ENCODE measurements at places on chromosomes 11 and 22.
A peak's percentile ranks its signal among the peaks of the same experiment; 100 is the strongest.

- DNase-seq, result peak; percentile 50
Observed at GRCh38 chr11:13277768-13278608, at the start of gene BMAL1. Gene BMAL1, plus strand, starts transcription at chr11:13277790. Its CDS starts 76,519 bp downstream, at chr11:13354309.

GRCh38 chr22:46672731-46673130, 52.5 kb downstream of the GRAMD4 start:
- DNase-seq, result no peak

DNA sequence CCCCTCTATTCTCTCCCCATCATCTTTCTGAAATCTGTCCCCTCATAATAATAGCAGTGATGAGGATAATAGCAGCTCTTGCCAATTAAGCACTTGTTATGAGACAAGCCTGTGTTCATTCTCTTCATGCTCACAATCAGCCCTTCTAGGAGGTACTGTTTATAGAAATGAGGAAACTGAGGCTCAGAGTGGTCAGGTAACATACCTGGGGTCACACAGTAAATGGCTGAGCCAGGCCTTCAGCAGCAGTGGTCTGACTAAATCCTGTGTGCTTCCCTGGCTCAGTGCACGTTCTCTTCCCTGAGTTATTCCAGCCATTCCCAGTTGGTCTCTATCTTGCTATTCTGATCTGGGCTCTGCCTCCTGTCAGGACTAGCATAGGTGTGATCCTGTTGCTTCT, 3.8 kb upstream of the CNIH2 start:
- DNase-seq, result no peak

DNA sequence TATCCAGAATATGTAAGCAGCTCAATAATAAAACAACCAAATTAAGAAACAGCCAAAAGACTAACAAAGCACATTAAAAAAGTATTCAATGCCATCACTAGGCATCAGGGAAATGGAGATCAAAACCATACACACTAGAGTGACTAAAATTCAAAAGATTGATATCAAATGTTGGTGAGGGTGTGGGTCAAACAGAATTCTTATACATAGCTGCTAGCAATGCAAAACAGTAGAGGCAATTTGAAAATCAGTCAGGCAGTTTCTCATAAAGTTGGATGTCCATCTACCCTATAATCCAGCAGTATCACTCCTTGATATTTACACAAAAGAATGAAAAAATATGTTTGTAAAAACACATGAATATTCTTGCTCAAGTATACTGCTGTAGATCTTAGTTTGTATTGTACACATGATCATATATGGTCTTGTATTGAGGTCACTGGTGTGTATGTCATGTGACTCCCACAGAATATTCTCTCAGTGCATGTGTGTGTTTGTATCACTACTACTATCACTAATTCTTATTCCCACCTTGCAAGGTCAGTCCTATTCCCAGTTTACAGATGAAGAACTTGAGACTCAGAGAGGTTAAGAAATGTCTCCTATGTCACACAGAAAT, 54.9 kb downstream of the SLC5A1 start:
- DNase-seq, result no peak

DNA sequence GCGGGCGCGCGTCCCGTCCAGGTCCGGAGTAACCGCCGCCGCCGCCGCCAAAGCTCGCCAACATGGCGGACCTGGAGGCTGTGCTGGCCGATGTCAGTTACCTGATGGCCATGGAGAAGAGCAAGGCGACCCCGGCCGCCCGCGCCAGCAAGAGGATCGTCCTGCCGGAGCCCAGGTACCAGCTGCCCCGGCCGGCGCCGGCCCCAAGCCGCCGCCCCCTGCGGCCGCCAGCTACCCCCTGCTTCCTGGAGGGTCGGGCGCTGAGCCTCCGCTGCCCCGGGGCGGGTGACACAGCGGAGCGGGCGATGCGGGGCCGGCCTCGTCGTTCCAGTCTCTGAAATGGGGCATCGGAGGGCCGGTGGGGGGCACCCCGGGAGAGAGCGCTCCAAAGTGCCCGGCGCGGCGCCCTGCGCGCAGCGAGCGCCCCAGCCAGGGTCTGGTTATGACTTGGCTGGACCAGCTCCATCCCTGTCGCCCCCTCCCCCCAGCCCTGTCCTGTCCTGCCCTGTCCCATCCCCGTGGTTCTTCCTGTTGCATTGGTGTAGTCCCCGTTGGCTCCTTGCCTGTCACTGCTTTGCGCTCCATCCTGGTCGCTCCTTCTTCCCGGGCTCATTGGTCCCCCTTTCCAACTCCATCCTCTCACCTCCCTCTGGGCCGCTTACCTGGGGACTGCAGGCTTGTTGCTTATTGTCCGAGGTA, 653 bp downstream of the GRK3 start:
- DNase-seq, result no peak

GRCh38 chr11:111456859-111457730, 55.1 kb downstream of the BTG4 start:
- DNase-seq, result no peak

- no peak for DNase-seq
Observed at GRCh38 chr11:106105986-106106385, 28.5 kb downstream of the AASDHPPT start.

DNA sequence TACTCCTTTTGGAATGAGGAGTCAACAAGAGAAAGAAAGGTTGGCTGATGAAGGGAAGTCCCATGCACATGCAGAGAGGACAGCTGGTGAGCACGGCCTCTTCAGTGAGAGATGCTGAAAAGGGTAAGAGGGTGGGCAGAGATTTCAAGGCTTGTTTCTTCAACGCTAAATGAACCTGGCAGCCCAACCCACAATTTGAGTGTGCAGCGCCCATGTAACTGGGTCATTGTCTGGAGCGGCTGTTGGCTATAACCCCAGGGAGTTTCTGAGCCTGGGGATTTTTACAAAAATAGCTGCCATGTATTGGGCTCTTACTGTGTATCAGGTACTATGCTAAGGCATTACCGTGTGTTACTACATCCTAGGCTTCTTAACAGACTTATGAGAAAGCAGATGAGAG, 594.1 kb downstream of the ETS1 start:
- DNase-seq, result no peak

- no peak for DNase-seq
Observed at GRCh38 chr11:13149991-13150390, 127.6 kb upstream of the BMAL1 start.

DNA sequence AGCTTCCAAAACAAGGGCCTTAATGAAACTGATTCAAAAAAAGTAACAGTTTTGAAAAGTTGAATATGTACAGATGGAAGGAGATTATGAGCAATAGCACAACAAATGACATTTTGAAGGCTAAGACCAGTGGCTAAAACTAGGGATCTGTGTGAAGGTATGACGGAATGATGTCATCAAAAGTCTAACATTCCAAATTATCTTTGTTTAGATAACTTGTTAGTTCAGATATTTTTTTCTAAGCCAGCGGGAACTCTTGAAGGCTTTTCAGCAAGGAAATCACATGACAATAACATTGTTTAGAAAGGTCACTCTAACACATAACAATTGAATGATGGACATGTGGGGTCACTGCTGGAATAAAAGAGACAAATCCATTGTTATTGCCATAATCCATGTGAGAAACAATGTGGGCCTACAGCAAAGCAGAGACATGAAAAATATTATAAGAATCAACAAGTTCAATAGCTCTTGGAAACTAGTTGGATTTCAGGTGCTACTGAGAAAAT, 260.5 kb downstream of the CASP12 start:
- no peak for DNase-seq

DNA sequence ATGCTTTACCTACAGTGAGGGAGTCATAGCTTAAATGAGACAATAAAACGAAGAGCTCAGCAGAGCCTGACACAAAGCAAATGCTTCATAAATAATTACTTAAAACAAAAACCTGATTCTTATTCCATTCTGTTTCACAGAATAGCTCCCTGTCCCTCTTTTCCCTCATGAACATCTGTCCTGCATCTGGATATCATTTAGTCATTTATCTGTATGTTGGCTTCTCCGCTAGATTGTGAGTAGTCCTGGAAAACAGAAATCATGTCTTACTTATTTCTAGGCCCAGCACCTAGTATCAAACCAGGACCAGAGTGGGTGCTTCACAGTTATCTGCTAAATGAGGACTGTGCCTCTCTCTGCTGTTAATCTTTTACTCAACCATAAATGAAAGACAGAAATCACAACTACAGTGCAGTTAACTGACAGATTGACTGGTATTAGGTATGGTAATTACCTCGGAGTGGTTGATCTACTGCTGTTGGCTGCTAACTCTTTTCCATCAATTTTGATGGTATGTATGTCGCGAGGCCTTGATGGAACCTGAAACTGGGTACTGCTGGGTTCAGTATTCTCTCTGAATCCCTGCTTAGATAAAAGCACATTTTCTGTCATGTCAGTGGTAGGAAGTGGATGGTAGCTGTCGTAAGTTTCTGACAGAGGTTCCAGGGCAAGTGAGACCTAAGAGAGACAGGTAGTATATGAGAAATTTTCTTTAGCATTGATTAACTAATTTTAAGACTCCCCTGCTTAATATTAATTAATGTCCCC, 31.5 kb downstream of the C2CD3 start:
- no peak for DNase-seq

DNA sequence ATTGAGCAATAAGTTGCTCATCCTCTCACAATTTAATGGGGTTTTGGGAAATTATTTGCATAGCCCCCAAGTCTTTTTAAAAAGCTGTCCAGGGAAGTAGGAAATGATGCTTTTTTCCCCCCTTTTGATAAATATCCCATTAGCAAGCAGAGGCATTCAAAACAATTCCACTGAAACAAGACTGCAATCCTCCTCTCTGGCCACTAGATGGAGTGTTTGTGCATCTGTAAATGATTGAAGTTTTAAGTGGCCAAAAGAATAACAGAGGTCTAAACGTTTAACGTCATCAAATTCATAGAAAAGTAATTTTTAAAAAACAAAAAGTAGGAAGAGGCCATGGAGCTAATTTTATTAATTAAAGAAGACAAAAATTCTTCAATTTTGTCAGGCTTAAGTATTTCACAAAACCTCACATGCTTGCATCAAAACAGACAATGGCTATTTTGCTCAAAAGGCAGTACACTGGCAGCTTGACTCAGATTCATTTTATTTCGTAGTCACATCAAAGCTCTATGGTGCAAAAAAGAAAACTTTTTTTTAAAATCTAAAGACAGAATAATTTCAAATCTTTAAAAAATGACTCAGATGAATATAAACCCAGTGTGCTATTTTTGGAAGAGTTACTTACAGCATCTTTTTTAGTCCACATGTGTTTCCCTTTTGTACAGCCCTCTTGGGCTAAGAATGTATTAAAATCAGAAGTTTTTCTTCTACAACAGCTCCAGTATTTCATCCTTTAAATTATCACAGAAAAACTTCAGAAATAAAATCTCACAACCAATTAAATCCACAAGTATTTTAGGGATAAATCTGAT, 17.8 kb downstream of the CHORDC1 start:
- no peak for DNase-seq

- DNase-seq, result peak; percentile 51
Observed at GRCh38 chr11:60987577-60988277, 16.2 kb downstream of the CD6 start.

- DNase-seq, result no peak
Observed at GRCh38 chr11:10461276-10461790, 6.3 kb downstream of the AMPD3 start.

- DNase-seq, result peak; percentile 92
Observed at GRCh38 chr22:49934891-49935557, 16.6 kb downstream of the CRELD2 start.

DNA sequence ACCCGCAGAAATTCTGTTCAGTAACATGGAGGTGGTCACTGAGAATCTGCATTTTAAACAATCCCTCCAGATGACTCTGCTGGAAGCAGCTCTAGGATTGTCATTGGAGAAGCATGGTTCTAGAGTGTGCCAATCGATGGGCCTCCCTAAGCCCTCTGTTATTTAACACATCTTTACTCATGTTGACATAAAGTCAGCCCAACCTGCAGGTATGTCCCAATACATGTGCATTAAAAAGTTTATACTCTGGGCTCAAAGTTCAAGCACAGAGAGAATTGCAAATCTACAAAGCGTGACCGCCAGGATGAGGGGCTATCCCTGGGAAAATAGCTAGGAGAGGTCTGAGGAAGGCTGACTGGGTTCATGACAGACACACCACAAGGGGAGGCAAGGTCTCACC, 116.4 kb downstream of the KIRREL3 start:
- no peak for DNase-seq

GRCh38 chr11:40513281-40513680, 946.2 kb downstream of the LRRC4C start:
- DNase-seq, result no peak

DNA sequence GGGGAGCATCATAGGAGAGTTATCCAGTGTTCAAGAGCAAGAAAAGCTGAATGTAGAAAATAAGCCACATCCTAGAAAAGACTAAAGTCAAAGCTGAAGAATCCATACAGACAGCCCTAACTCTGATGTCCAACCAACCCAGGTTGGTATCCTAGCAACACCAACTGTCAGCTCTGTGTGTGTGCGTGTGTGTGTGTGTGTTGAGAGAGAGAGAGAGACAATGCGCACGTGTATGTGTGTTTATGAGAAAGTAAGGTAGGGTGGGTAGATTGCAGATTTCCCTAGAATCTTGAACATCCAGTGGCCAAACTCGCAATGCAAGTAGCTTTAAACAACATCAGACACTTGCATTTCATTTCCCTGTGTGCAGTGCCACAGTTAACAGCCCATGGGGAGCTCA, 274.9 kb downstream of the FAM181B start:
- no peak for DNase-seq

GRCh38 chr11:61586792-61587430, 6.0 kb upstream of the SYT7 start:
- DNase-seq, result no peak

GRCh38 chr11:13367115-13367514, 89.5 kb downstream of the BMAL1 start:
- DNase-seq, result no peak

- DNase-seq, result peak; percentile 49
Observed at GRCh38 chr11:64744544-64745188, 724 bp upstream of the RASGRP2 start.

- no peak for DNase-seq
Observed at GRCh38 chr11:129384415-129384814, 8.8 kb downstream of the BARX2 start.

DNA sequence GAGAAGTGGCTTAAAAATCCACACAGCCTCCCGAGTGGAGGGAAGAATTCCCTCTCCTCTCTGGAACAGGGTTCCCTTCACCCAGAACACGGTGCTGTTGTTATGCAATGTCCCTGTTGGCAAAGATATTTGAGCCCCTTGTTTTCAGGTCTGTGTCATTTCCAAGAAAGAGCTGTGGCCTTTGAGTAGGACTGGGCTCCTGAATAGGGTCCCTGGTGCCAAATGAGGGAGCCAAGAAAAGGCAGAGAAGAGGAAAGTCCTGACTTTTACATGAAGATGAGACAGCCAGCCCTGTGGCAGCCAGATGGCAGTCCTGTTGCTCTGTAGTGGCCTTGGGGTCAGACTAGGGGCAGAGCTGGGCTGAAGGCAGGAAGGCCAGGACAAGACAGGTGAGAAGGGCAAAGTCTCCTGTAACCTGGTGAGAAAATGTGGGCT, 51.2 kb upstream of the ELF5 start:
- no peak for DNase-seq

- no peak for DNase-seq
Observed at GRCh38 chr22:47474464-47474863, 712.0 kb downstream of the TBC1D22A start.
